Hindlimb muscle (tissue), 1 donor: ENCODE measurements at places on chromosomes 2 and 18. TPM values are rescaled to one million over a fixed set of nuclear protein-coding genes. Genes with fewer than 3 reads are reported as not detected.
A peak's percentile ranks its signal among the peaks of the same experiment; 100 is the strongest.

The TLX2 gene
- not detected for polyA plus RNA-seq

GRCh38 chr2:226705133-226705886, 94.3 kb downstream of the IRS1 start:
- DNase-seq, result no peak

DNA sequence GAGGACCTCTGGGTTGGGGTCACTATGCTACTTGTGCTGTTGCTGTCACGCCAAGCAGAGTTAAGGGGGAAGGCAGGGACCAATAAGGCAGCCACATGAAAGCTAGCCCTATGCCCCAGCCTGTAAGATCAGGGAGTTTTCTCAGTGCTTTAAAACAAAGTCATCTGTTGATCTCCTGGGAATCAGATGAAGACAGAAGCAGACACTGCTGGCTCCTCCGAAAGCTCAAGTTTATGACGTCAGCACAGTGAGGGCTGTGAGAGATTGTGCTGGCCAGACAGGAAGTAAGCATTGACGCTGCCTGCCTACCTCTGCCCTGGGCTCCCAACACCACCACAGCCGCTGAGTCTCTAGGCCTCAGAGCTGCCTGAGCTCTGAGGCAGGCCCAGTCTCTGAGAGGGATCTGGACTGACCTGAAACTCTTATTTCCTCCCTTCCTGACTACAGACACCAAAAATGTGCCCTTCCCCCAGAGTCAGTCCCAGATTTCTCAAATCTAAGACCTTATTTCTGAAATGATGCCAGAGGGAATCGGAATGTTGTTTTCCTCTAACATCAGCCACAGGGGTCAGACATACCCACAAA, 118.1 kb upstream of the EPAS1 start:
- DNase-seq, result peak; percentile 58

DNA sequence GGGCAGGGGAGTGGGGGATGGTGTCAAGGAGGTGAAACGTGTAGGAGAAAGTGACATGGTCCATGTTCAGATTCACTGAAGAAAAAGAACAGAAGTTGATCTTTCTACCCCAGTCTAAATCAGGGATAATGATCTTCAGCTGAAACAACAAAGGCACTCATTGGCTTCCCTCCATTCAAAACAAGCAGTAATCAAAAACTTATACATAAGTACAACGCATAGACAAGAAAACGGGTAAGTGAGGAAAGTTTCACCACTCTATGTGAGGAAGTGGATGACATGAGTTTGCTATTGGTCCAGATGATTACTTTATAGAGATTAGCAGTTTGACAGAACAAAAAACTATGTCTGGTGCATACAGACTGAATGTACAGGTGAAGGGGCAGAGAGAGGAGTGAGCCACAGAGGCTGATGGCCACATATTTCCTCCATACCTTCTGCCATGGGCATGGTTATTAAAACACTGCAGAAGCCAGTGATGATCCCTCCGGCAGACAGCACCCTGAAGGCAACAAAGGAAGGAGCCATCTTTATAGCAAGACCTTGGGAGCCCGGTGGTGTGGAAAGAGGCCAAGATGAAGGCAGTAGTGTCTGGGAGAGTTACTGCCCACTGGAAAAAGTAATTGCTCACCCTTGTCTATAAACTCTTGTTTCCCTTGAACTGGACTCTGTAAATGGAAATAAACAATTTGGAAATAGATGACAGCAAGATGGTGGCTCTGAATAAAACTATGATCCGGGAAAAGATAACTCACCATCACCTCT, 57.7 kb downstream of the SLC25A12 start:
- no peak for DNase-seq

The SEC11C gene
- 8.0 TPM for polyA plus RNA-seq

DNA sequence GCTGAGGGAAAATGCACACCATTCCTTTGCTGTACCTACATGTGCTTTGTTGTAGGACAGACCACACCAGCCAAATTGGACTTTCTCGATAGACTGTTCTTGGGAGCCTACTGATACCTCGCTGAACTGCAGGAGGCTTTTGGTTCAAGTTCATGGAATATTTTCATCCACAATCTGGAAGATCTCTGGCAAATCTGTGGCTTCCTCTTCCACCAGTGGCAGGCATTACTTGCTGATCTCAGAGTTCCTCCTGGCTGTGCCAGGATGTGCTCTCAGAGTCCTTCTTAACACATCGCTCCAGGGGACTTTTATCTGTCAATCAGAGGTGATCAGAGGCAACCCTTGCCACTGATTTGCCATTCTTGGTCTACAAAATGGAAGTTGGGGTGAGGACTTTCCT, 87.7 kb downstream of the PTGR3 start:
- no peak for DNase-seq
